Anterior cingulate cortex (tissue), 58 donors: ENCODE measurements at places on chromosomes 12 and 14.

DNA sequence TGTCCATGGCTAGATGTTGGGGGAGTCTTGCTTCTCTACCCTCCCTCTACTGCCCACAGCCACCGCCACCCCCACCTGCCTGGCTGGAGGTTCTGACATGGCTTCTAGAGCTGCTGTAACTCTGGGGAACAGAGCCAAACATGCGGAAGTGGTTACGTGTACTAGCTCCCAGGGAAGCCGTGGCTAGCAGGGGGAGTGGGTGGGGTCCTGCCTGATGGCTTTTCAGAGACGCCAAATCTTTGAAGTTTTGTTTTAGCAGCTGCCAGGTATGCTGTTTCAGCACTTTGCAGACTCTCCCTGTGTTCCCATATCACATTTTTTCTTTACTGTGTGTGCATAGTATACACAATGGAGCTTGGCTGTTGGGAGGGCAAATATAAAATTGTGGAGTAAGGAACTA lies 150.3 kb downstream of the TGFB3 start:
- no peak for DNase-seq

- no peak for DNase-seq
Observed at GRCh38 chr12:59624732-59625460, 29.1 kb downstream of the SLC16A7 start.

- no peak for DNase-seq
Observed at GRCh38 chr12:45670346-45671065, 59.0 kb upstream of the ARID2 start.

DNA sequence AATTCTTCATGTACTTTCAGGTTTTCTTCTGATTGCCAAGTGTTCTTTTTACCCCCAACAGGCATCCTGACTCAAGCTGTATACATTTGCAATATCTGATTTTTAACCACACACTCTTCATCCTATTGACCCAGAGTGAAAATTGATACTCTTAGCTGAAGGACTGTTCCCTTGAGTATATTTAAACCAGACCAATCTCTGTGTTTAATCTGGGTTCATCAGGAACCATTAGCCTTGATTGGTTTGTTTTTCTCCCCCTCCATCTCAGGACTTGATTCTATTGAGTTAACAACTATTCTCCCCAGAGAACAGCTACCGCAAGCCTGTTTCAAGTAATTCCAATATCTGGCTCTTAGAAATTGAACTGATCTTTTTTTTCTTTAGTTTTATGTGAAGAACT lies 222.3 kb upstream of the NOVA1 start:
- DNase-seq: no peak

DNA sequence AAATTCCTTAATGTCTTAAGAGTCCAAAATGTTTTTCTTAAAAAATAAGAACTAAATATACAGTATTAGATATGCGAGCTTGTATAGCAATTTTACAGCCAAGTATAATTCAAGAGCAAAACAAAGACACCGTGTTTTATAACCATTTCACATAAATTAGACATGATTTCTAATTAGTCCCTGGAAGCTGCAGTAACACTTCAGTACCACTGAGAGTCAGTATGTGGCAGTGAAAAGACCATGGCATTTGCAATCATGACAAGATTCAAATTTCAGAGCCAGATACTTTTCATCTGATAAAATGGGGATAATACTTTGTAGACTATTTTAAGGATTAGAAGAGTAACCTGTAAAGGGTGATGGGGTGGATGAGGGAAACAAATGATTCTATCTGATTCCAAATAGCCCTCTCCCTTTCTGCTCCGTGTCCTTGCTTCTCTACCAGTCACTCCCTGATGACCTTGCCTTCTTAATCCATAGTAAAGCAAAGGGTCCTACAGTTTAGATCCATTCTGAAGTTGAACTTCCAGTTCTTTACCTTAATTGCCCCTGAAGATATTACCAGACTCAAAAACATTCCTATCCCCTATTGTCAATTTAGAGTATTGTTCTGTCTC lies 145.4 kb upstream of the ABCD2 start:
- no peak for DNase-seq

- no peak for DNase-seq
Observed at GRCh38 chr14:104244221-104245011, 106.0 kb downstream of the KIF26A start.

GRCh38 chr14:96592591-96593386 lies 90.6 kb downstream of the PAPOLA start:
- DNase-seq: peak; percentile 27

DNA sequence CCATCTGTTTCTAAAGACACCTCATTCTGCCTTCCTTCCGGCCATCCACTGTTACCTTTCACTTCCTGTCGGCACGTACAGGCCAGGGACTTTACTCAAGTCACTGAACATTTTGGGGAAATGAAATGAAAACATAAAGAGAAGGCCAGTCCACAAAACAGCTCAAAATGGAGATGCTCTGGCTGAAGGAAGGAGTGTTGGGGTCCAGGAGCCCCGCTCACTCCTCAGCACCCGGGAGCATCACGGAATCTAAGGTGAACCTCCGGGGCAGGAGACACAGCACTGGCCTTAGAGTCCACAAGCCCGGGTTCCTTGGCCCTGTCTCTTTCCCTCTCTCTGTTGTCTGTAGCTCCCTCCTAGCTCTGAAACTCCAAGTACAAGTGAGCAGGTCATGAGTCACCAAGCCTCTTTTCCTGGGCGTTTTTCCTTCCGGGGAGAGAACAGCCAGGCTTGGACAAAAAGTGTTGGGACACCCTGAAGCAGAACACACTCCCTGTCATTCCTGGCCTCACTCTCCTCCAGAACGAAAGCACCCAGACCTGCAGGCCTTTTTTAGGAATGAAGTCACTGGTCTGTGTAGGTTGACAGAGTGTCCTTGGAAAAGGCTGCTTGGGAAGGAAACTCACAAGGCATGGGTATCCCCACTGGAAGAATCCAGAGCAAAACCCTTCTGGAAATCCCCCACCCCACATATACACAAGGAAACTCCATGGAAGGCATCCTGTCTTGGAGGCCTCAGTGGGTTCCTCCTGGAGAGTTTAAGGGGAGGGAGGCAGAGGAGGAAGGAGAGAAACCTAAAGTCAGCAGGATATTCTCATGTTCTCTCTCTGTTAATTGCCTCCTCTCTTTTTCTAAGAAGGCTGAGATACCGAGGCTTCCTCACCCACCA lies 245.3 kb downstream of the ZFP36L1 start:
- no peak for DNase-seq

DNA sequence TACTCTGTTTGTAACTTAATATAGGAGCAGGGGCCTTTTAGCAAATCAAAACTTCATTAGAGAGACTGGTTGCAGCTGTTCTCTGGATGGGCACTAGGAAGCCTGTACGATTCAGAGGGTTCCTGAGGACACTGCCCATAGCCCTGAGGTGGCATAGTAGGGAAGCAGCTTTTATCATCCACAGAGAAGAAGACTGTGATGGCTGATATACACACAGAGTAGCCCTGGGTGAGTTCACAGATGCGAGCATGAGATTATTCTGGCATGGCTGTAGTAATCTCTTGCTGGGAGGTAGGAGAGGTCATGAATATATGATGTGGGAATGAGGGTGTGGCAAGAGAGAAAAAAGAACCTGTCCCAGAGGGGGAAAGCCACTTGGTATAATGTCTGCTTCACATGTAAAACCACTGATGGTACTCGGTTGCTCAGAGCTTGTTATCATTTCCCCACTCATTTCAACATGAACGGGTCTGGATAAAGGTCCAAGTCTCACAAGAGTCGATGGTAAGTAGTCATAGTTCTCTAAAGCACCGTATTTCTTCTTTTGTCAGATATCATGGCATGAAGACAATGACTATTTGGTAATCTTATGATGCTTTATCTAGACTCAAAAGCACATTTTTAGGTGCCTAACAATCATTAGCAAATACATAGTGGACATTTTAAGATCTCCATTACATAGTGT lies 52.0 kb downstream of the PEBP1 start:
- no peak for DNase-seq

- DNase-seq: no peak
Observed at GRCh38 chr12:15186597-15186996, 34.6 kb downstream of the RERG start.

DNA sequence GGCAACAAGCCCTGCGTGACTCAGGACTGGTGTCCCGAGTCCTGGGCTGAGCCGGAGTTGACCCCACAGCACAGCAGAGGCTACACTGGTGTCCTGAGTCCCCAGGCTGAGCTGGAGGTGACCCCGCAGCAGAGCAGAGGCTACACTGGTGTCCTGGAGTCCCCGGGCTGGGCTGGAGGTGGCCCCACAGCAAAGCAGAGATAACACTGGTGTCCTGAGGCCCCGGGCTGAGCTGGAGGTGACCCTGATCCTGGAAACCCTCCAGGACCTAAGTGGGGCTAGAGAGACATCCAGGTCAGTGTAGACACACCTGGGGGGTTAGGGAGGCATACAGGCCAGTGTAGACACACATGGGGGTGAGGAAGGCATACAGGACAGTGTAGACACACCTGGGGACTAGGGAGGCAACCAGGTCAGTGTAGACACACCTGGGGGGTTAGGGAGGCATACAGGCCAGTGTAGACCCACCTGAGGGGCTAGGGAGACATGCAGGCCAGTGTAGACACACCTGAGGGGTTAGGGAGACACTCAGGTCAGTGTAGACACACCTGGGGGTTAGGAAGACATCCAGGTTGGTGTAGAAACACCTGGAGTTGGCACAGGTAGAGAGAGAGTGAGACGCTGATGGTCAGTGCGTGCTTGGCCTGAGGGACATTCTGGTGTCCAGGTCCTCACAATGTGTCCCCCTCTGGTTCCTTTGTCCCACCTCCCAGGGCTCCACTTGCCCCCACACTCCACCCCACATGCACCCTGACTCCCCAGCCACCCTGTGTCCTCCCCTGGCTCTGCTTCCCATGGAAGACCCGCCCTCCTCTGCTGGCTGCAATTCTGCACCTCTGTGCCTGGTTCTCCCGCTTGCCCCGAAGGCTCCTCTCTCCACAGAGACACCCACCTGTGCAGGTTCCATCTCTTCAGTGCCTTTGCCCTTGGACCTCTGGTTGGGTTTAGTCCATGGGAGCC lies 321.6 kb upstream of the SFSWAP start:
- no peak for DNase-seq

DNA sequence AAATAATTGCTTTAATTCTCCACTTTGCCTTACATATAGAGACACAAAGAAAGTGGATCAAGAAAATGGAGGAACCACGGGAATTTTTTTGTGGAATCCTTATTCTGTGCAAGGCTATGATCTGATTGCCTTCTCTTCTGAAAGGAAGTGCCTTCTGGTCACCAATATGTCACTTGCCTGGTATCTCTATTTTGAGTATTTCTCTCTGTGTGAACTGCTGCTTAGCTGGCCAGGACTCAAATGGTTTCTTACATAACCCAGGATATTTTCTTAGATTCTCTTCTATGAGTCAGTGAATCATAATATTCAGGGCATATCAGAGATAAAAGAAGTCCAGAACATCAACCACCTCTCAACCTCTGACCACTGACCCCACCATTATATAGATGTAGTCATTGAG lies 156.1 kb downstream of the DIO2 start:
- no peak for DNase-seq

GRCh38 chr12:4769073-4769472 lies 48.9 kb downstream of the GALNT8 start:
- no peak for DNase-seq

GRCh38 chr12:110382683-110383082 lies 20.8 kb downstream of the ANAPC7 start:
- no peak for DNase-seq

GRCh38 chr14:68866991-68867533 lies 74.2 kb upstream of the ZFP36L1 start:
- no peak for DNase-seq
